ENCODE measurements at places on chromosomes 4 and X. TPM values are rescaled to one million over a fixed set of nuclear protein-coding genes. Genes with fewer than 3 reads are reported as not detected.

RTL9 gene
- total RNA-seq = 0.09 TPM

KLHL13 gene
- 8.4 TPM for total RNA-seq

ATP8A1 gene
- 54.6 TPM for total RNA-seq

ADGRL3 gene
- 45.9 TPM for total RNA-seq

MSX1 gene
- 7.5 TPM for total RNA-seq

RADX gene
- 6.7 TPM for total RNA-seq

GRCh38 chr4:8637456-8637984 is 45.0 kb downstream of the CPZ start:
- DNase-seq = no peak

- no peak for DNase-seq
Measured at GRCh38 chr4:154720618-154721267, 23.1 kb upstream of the LRAT start.

DNA sequence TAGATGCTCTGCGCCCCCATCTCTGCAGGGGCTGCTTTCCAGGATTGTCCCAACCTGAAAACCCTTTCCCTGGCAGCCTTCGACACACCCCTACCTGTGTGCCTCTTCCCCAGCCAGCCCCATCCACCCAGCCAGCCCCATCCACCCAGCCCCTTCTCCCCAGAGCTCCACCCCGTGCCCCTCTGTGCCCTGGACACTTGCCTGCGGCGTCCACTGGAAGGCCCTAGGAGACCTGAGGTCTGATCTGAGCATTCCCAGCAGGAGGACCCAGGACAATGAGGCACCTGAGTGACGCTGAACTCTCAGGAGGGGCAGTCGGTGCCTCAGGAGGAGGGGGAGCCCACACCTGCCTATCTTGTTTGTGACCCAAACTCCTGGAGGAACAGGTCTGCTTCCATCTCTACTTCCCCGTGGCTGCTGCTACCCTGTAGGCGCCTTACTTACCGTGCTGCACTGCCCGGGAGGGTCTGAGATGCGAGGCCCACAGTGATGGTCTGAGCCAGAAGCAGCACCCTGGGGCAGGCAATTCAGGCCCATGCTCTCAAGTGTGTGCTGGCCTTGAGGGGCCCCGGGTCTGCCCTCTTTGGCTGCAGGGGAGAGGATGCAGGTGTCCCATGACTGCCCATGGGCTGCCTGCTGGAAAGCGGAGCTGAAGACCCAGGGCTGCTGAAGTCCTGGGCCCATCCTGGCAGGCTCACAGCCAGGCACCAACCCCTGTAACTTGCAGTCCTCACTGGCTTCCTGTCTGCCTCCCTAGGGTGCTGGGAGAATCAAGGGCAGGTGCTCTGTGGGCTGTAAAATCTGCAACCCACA is 4.9 kb downstream of the LRPAP1 start:
- peak; percentile 45 for DNase-seq

DNA sequence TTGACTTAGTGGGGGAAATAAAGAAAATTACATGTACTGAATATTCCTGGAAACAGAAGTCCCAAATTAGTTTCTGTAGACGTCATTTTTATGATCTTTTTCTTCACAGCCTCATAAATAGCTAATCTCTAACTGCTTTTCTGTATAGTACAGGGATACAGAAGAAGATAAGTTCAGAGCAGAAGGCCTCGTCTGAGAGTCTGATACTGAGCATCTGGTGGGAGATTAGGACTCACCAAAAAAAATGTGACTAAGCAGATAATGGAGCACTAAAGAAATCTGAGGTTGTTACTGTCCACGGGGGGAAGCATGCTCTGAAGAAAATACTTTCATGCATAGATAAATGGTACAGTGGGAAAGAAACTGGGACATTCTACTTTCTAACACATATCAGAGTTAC is 115.3 kb upstream of the TRPC5 start:
- no peak for DNase-seq

DNA sequence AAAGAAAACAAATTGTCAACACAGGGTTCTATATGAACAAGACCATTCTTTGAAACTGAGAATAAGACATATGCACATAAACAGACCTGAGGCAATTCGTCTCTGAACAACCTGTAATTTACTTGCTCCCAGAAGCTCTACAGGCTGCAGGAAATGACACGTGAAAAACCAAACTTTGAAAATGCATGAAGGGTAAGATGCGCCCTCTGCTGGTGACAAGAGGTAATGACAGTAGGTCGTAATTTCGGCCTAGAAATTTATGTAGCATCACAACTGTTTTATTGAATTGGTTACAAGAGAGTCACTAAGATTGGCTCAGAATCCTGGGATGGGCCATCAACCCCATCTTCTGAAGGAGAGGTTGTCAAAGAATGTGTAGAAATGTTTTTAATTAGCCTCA is 276.5 kb downstream of the PPP4R3C start:
- no peak for DNase-seq

DNA sequence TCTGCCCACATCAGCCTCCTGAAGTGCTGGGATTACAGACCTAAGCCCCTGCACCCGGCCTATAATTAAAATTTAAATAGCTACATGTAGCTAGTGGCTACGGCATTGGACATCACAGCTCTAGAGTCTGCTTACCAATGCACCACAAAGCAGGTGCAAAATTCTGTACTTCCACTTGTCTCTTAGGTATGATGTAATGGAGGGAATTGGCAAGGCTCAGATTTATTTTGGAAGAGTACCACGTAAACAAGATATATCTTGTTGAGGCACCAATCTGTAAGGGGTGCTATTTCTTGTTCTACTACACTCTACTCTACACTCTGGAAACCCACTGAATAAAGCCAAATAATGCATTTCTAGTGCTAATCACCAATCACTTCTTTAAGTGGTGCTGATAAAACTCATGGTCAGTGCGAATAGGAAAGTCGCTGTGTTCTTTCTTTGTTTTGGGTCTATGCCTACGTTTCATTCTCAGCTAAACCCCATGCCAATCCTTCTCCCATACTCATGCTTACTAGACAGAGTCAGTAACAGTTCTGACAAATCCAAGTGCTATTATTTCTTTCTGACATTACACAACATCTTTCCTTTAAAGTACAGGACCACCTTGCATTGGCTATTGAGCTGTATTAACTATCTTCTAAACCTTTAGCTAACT is 92.3 kb downstream of the GC start:
- no peak for DNase-seq

GRCh38 chr4:152422817-152423320 is 113.0 kb downstream of the FBXW7 start:
- DNase-seq = no peak

GRCh38 chr4:140426610-140427105 is 790 bp downstream of the CLGN start:
- DNase-seq = no peak

- DNase-seq = peak; percentile 74
Measured at GRCh38 chrX:65581661-65582339, 47.2 kb upstream of the LAS1L start.

- DNase-seq = peak; percentile 65
Measured at GRCh38 chr4:53015681-53016080, 153.6 kb downstream of the RASL11B start.

DNA sequence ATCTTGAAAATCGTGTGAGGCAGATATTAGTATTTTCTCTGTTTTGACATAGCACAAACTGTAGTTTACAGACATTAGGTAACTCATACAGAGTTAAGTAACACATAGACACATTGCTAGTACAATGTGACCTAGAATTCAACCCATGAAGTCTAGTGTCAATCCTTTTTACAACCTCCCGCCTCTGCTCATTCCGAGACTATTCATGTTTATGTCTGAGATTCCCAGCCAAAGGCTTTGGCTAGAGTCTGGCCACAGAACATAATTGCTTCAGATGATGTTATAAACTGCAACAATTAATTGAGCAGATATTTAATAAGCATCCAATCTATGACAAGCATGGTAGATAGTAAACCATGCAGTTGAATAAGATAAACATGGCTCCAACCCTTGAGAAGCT is 841.0 kb downstream of the STIM2 start:
- DNase-seq = no peak

DNA sequence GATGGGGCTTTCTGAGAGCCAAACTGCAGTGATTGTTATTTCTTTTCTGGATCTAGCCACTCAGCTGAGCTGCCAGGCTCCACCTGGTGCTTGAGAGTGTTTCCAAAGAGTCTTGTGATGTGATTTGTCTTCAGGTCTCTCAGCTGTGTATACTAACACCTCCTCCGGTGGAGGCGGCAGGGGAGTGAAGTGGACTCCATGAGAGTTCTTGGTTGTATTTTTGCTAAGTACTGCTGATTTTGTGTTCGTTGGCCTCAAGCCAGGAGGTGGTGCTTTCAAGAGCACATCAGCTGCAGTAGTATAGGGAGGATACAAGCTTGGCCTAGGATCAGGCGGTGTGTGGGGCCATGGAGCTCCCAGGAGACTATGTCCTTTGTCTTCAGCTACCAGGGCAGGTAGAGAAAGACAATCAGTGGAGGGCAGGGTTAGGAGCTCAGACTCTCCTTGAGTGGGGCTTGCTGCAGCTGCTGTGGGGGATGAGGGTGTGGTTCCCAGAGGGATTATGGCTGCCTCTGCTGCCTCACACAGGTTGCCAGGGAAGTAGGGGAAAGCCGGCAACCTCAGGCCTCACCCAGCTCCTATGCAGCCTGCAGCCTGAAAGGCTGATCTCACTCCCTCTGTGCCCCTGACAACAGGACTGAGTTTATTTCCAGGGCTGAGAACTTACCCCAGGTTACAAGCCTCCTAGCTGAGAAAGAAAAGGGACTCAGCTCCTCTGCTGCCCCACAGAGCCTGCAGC is 62.4 kb downstream of the NPFFR2 start:
- DNase-seq = no peak

GRCh38 chr4:180336494-180337090 is 1906.6 kb upstream of the TENM3 start:
- DNase-seq = no peak

GRCh38 chr4:41613386-41613785 is 75.4 kb downstream of the LIMCH1 start:
- DNase-seq = no peak

DNA sequence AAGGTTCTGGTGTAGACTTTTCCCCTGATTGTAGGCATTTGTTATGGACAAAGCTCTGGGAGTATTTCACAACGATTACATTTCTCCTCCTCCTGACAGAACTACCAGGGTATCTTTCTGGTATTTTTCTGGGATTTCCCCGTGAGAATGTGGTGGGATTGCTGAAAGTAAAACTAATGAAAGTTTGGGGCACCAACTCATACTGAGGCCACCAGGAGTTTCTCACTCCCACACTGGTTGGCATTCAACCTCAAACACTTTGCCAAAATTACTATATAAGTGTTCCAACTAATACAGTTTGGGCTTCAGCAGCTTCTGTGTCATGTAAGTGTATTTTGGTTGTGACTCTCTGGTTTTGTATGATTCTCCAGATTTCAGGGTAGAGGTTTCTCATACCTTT is 855.1 kb downstream of the GLUD2 start:
- no peak for DNase-seq

- DNase-seq = no peak
Measured at GRCh38 chr4:107578321-107578720, 141.7 kb downstream of the PAPSS1 start.

DNA sequence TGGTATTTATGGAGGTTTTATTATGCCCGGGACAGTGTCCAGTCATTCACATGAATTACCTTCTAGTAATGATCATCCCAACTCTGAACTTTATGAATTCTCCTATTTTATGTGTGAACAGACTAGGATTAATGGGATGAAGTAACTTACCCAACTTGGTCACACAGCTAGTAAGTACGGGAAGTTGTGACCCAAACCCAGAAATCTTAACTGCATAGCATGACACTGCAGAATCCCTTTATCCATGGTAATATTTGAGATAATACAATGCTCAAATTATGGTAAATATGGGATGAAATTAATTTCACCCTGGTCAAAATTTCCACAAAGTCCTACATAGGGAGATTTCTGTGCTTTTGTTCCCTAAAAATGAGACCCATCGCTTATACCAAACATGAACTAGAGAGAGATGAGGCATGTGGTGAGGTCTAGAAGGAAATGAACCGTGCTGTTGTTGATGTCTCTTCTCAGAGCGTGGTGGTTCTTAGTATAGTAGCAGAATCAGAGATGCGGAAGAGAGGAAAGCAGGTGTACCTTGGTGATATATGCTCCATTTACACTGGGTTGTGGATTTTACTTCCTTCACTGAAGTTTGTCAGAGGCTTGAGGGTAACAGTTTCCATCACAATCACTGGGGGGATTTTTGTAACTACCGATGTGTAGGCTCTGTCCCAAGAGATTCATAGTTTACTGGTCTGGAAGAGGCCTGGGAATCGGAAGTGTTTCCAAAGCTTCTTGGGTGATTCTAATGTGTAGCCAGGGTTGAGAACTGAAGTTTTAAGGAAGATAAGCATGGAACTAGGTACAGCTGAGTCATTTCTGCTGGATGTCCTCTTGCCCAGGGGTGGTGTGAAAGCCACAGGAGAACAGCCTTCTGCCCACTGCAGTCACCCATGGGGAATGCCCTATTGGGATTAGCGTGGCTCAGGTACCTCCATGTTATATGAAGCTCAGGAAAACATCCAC is 30.2 kb upstream of the FAM9C start:
- DNase-seq = no peak

Data from sciatic nerve (tissue), 2 donors.